SJCRH30 (cell line): ENCODE measurements at places on chromosomes 16 and 17.

DNA sequence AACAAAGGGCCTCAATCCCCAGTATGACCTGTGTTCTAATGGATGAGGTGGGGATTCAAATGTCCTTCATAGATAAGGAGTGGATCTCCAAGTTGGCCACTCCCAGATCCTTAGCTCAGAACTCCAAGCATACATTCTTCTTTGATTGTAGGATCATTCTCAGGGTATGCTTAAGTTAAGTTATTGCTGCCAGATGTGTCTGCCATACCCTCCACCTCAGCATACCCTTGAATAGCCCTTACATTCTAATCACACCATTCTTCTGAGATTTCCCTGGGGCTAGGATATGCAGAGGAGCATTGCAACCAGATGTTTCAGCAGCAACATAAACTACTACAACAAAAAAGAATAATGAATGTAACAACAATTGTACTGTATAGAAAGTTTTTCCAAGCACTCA lies 1.6 kb upstream of the KRTAP2-4 start:
- DNase-seq: no peak

DNA sequence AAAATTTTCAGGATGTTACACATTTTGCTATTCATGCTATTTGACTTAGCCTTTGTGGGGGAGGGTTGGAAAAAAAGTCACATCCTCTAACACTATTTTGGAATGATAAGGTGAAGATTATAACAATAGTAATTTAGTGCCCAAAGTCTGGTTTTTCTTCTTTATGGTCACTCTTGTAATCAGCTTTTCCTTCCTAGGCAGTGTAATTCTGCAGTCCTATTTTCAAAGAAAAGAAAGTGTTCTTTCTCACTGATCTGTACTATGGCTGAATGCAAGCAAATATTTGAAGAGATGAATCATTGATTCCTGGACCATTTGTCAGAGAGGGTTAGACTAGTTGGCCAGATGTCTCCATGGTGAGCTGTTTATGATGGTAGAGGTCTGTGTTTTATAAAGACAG lies 8.4 kb downstream of the RSPRY1 start:
- DNase-seq: peak; percentile 39

GRCh38 chr16:7992616-7993015 lies 597.7 kb downstream of the TMEM114 start:
- no peak for DNase-seq

GRCh38 chr17:64399071-64399766 lies 8.6 kb upstream of the PECAM1 start:
- DNase-seq: peak; percentile 56

GRCh38 chr16:22324787-22325597 lies 27.8 kb downstream of the POLR3E start:
- DNase-seq: no peak

DNA sequence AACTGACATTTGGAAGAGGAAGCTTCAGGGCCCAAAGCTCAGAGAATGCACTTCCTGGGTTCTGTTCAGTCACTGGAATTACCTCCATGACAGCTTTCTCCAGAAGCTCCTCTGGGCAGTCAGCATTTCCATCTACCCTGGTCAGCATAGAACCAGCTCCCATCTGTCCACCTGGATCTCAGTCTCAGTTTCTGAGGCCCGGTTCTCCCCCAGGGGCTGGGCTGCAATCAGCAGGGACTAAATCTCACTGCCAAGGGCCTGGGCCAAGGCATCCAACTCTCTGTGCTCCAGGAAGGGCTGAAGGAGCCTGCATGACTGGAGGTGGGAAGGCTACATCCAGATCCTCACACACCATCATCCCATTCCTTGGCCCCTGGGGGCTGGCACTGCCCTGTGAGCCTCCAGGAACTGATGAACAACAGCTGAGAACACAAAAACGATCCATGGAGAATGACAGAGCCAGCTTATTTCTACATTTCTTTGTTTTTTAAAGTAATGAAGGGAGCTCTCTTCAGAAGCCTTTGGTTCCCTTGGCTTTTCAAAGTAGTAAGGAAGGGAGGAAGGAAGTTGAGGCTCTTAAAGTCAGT lies 66.3 kb upstream of the MRTFB start:
- DNase-seq: peak; percentile 34

DNA sequence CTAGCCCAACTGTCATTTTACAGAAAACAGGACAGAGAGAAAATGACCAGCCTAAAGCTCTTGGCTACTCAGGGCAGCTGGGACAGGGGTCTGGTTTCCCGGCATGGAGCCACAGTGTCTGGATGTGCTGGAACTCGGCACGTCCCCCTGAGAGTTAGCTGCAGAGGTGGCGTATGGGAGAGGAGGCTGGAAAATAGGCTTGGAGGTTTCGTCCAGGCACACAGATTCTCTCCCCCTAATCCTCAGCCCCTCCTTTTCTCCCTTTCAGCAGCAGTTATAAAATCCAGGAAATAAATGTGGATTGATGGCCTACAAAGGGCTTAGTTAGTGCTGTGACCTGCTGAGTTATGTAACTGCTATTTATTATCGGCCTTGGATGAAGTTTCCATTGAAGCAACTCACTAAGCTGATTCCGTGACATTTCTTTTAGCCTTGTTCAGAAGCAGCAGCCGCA lies 89.5 kb upstream of the TOB1 start:
- peak; percentile 66 for DNase-seq

DNA sequence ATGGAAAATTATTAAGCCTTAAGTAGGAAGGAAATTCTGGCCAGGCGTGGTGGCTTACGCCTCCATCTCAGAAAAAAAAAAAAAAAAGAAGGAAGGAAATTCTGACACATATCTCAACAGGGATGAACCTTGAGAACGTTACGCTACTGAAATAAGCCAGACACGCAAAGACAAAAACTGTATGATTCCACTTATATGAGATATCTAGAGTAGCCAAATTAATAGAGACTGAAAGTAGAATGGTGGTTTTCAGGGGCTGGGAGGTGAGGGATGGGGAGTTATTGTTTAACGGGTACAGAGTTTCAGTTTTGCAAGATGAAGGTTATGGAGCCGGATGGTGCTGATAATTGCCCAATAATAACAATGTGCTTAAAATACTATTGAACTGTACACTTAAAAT lies 16.2 kb upstream of the HNF1B start:
- no peak for DNase-seq

DNA sequence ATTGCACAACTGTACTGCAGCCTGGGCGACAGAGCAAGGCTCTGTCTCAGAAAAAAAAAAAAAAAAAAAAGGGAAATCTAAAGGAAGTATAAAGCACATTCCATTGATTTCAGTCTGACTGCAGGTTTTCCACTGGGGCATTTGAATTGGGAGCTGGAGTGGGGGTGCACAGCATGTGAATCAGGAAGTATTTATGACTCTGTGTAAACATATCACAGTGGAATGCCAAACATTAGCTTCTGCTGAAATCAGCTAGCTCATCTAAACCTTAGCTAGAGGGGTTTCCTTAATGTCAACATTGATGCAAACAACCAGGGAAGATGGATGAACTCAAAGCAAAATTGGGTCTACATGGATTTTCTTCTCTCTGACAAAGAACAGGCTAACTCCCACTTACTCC lies 641.0 kb upstream of the EEF2KMT start:
- DNase-seq: no peak

DNA sequence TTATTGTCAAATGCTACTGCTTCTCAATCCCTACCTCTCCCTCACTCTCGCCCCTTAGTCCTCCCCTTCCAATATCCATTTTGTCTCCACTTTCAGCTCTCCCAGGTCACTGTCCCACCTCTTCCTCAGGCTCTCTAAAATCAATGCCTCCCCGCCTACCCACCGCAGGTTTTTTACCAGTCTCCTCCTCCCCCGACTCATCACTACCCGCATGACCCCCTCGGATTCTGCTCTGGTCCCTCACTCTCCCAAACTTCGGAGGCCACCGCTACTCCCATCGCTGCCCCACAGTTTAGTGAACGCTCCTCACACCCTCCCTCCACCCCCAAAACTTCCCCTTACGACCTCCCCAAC lies 513 bp downstream of the CRLF3 start:
- no peak for DNase-seq

GRCh38 chr17:57143361-57143760 lies 58.3 kb downstream of the AKAP1 start:
- no peak for DNase-seq

DNA sequence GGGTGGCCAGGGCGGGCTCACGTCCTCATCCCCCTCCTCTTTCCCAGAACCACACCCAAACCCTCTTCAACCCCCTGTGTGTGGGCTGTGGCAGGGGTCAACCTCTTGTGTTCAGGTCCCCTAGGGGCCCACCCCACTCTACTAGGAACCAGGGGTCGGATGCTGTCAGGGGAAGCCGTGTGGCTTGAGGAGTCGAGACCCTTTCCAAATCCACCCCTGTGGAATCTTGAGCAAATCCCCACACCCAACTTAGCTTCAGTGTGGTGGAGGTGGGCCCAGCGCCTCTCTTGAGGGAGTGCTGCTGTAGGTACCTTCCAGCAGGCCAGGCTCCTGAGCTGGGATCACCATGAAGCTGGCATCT lies 121.5 kb downstream of the MRM1 start:
- DNase-seq: no peak

DNA sequence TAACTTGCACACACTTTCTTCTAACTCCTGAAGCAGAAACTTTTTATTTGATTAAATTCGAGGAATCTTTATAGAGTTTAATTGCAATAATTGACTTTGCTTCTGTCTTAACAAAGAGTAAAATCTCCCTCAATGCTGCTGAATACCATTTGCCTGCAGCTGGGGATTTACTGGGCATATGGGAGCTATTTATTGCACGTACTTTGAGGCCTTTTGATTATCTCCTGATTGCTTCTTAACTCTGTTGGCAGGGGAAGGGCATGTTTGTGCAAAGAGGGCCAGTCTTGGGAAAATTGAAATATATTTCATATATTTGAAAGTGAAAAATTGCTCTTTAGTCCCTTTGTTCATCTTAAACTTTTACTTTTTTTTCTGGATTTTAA lies 156.8 kb upstream of the CHMP6 start:
- no peak for DNase-seq

DNA sequence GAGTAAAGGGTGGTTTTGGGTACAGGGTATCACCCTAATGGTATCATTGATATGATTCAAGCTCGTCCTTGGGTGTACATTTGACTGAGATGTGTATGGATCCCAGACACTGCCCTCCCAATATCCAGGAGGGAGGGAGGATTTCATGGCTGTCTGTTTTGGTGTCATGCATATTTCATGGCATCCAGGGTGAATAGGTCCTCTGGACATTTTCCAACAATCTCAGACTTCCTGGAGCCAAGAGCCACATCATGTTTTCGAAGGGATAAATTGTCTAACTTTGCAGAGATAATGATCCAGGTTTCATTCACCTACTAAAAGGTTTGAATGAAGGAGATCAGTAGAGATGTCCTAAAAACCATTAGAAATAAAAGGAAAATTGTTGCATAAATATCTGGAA lies 431.9 kb downstream of the SHISA9 start:
- no peak for DNase-seq
